ENCODE measurements at places on chromosomes 3 and 15. TPM values are rescaled to one million over a fixed set of nuclear protein-coding genes. Genes with fewer than 3 reads are reported as not detected.

GRCh38 chr3:72126441-72127223 is 341.7 kb upstream of the PROK2 start:
- no peak for DNase-seq

DNA sequence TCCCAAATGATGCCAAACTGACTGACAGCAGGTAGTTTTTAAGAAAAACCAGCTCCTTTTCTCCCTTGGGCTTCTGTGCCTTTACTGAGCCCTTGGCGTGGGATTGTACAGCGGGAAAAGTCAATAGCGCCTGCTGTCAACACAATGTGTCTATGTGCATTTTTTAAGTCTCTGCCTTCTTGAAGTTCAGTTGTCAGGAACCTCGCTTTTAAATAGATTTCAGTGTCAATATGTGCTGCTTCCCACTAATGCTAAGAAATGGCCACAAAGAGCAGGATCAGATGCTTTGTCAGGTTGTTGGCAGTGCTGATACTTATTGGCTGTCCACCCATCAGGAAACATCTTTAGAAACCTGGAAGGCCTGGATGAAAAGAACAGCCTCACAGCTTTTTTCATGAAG is 424.4 kb downstream of the C3orf38 start:
- no peak for DNase-seq

DNA sequence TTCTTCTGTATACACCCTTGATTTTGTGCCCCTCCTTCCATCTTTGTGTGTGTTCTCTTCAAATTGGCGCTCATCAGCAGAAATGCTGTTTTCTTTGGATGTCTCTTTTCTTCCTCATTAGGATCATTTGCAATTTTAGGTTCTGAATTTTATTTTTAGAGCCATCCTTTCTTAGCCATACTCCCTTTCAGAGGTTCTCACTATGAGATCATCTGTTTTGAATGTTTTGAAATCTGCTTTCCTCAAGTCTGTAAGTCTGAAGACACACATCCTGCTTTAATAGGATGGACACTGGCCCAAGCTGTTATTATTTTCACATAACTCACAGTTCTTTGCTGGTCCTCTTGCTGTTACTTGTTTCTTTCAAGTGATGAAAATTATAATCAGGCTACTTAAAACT is 124.8 kb downstream of the BDH1 start:
- no peak for DNase-seq

DNA sequence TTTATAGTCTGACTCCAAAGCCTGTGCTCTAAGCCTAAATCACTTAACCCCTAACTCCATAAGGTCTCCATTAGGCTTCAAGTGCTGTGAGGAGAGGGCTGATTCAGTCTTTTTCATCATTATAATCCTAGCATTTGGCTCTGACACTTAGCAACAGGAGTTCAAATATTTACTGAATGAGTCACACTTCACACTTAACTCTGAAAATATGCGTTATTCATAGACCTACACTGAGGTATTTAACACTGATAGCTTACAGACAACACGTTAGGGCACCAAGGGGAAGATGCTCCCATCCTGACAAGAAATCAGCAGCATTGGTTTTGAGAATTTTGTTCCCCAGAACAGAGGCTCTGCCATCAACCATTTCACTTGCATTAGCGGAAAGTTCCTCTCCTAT is 53.5 kb downstream of the MSL2 start:
- DNase-seq: no peak

DNA sequence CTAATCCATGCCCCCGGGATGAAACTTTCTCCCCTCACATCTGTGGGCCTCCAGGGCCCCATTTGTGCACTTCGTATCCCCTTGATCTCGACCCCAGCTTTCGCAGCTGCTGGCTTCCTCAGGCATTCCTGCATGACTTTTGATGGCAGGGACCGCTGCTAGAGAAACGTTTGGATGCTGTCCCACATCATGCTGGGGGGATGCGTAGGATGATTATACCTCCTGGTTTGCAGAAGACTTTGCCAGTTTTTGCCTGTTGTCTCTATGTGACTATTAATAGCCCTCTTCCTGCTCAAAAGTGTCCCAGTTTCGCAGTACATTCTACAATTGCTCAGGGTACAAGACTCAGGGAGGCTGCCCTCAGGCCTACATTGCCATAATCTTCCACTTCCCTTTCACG is 10.4 kb upstream of the KCNAB1 start:
- DNase-seq: no peak

GRCh38 chr3:95798628-95799027 is 1015.8 kb upstream of the EPHA6 start:
- no peak for DNase-seq

GRCh38 chr15:63250312-63250965 is 27.0 kb upstream of the APH1B start:
- DNase-seq: no peak

DNA sequence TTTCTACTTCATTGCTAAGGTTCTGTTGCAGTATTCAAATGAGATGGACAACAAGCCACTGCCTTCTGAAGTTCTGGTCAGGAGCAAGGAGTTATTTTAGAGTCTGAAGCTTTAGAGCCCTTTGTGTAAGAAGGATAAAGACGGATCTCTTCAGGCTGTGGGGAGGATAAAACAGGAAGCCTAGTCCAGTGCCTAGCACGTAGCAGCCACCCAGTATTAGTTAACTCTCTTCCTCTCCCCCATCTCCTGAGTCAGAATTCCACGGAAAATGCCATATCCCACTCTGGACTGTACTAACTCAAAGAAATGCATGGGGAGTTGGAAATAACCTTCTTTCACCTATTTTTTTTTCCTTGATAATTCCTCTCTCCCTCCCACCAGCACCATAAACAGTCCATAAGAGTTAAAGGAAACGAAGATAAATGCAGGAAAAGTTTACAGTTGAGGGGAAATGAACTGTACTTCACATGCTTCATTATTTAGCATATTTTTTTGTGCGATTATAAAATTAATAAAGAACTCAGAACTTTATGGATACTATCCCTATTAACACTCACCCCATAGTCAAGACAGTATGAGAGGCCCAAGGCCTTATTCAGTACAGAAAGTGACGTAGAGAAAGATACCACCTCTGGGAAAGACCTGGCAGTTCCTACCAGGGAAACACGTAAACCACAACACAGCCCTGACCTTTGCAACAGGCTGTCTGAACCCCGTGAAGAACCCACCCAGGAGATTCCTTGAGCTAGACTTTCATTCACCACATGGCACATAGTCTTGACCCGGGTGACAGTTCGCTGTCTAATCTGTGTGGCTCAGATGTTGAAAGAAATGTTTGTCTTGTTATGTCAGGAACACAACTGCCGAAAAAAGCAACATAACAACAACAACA is 9.2 kb downstream of the IGF2BP2 start:
- no peak for DNase-seq

DNA sequence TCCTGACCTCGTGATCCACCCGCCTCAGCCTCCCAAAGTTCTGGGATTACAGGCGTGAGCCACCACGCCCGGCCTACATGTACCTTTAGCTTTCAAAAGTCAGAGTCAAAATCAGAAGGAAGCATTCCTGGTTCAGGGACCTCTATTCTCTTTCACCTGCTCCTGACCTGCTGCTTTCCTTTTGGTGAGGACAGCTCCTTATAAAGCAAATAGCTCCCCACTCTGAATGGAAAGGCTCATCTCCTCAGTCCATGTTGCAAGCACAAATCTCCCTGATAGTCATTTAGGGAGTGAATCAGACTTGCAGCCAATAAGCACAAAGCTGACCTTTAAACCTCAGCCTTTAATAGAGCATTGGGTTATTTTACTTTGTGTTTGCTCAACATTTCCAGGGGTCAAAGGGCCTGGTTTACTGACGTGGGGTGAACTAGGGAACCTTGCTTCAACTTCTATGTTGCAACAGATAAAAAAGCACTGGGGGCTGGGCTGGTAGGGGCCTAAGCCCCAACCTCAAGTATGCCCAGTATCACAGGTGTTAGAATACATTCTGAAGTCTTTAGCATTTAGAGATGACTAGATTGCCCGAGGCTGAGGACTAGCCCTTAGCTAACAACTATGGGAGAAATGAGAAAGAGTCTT is 43.1 kb downstream of the THRB start:
- no peak for DNase-seq

Gene CEP97
- 23.7 TPM for polyA plus RNA-seq

Gene IL5RA
- polyA plus RNA-seq: 0.73 TPM

Gene C3orf20
- polyA plus RNA-seq: 0.32 TPM
